HS-27A (cell line): ENCODE measurements at places on chromosomes 12 and 14.
A peak's percentile ranks its signal among the peaks of the same experiment; 100 is the strongest.

- no peak for DNase-seq
Measured at GRCh38 chr12:47730341-47730744, 5.1 kb upstream of the ENDOU start.

GRCh38 chr12:114287821-114288525 lies 118.0 kb downstream of the TBX5 start:
- DNase-seq = no peak

GRCh38 chr12:45828402-45828801 lies 98.9 kb downstream of the ARID2 start:
- DNase-seq = no peak

DNA sequence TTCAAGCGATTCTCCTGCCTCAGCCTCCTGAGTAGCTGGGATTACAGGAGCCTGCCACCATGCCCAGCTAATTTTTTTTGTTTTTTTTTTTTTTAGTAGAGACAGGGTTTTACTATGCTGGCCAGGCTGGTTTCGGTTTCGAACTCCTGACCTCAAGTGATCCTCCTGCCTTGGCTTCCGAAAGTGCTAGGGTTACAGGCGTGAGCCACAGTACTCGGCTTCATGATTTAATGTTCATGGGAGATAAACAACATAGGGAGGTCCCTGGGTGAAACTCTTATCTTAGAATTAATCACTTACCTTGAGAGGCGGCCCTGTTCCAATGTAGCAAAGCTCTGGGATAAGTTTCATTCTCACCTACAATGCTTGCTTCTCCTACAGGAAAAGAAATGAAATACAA lies 48.3 kb downstream of the SEL1L start:
- DNase-seq = no peak

- DNase-seq = no peak
Measured at GRCh38 chr14:32731249-32731648, 207.4 kb upstream of the NPAS3 start.

GRCh38 chr12:56040963-56041551 lies 661 bp upstream of the RPS26 start:
- no peak for DNase-seq

DNA sequence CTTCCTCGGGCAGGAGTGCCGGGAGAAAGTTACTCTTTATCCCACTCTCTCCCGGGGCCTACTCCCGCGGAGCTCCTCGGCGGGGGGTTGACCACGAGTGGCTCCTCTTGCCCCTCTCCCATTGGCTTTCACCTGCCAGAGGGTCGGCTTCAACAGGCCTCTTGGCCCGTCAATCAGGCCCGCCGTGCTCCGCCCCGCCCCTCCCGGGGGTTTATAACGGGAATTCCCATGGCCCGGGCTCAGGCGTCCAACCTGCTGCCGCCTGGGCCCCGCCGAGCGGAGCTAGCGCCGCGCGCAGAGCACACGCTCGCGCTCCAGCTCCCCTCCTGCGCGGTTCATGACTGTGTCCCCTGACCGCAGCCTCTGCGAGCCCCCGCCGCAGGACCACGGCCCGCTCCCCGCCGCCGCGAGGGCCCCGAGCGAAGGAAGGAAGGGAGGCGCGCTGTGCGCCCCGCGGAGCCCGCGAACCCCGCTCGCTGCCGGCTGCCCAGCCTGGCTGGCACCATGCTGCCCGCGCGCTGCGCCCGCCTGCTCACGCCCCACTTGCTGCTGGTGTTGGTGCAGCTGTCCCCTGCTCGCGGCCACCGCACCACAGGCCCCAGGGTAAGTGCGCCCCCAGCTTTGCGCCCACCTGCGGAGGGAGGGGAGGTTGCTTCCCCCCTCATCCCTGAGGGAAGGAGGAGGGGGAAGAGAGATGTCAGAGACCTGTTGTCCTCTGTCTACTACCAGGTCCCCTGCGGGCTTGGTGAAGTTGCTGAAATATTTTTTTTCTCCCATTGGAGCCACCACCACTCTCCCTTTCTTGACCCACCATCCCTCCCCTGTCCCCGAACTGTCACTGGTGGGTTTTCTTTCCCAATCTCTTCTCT lies at the start of gene SMOC1:
SMOC1 (plus strand) TSS at position 242 of the 869 bp plus-strand sequence; CDS start at position 505, 263 bp downstream.
- no peak for DNase-seq

DNA sequence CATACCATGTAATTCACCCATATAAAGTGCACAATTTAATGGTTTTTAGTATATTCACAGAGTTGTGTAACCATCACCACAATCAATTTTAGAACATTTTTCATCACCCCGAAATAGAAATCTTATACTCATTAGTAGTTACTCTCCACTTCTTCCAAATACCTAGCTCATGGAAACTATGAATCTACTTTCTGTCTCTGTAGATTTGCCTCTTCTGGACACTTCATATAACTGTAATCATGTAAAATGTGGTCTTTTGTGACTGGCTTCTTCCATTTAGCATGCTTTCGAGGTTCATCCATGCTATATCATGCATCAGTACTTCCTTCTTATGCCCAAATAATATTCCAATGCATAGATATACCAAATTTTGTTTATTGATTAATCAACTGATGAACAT lies 10.8 kb downstream of the DNAI7 start:
- no peak for DNase-seq

DNA sequence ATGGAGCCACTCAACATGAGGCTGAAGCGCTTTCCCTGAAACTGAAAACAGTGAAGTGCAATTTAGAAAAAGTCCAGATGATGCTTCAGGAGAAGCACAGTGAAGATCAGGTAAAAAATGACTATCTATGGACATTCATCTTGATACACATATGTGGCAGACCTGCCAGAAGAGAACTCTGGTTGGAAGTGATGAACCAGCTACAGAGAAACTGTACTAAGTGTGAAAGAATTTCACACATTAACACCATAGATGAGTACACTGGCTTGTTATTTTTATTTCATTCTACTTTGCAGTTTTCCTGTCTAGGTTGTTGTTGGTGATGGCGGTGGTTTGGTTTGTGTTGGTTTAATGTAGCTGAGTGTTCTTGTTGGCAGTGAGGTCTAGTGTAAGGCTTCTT lies 174.7 kb downstream of the ESR2 start:
- DNase-seq = no peak

GRCh38 chr12:54273981-54274380 lies 5.9 kb downstream of the CBX5 start:
- DNase-seq = no peak

DNA sequence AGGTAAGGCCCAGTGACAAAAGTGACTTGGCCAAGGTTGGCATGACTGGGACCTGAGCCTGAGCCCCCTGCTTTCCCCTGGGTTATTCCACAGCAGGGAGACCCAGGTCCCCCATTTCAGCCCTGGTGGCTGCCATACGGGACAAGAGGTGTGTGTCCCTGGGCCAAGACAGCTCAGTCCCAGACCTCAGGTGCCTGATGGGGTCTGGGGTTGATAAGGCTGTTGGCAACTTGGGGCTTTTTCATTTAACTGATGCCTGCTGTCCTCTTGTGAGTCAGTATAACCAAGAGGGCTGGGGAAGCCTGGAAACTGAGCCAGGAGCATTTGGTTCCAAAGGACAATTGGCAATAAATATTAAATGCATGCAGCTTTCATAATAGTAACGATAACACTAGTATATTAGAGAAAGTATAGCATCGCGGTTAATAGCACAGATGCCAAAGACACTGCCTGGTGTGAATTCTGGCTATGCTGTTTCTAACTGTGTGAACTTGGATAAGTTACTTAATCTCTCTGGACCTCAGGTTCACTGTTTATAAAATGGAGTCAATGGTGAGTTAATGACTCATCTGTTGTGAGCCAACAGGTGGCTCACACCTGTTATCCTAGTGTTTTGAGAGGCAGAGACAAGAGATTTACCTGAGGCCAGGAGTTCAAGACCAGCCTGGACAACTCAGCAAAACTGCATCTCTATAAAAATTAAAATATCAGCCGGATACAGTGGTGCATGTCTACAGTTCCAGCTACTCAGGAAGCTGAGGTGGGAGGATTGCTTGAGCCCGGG lies 898 bp downstream of the SDSL start:
- no peak for DNase-seq

GRCh38 chr14:77364146-77364545 lies 12.7 kb downstream of the TMED8 start:
- DNase-seq = no peak

DNA sequence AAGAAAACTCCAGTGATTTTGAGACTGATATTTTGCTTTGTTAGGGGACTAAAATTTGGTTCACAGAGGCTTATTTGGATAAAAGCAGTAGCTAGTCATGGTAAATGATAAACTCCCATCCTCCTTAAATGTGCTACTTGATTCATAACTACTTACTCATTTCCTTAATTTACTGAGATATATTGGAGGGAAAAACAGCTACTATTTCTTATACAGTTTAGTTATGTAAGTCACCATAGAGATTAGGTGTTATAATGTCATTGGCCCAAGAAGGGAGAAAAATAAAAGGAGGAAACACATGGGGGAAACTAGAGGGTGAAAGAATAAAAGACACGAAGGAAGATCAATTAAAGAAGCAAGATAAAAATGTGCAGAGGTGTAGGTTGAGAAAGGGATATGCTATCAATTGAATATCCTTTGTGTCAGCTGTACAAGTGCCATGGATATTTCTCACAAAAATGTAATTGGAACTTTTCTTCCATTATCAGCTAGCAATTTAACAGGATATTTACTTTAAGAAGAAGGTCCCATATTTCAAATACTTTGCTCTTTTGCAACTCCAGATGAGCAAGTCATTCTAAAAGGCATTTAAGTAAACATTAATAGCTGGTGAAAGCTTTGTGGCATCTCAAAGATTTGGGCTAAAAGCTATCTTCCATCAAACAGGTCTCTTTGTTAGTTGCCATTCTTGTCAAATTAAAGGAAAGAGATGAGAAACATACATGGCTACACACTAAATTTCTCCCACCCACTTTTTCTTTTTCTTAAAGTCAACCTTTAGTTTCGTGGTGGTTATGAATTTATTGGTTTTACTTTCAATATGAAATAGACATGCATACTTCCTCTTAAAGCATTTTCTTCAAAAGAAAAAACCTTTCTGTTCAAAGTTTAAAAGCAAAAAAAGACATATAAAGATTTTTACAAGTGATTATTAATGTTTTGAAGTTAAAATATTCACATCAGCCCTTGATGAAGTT lies 439.5 kb downstream of the CCER1 start:
- DNase-seq = no peak

- DNase-seq = no peak
Measured at GRCh38 chr14:32559590-32559989, 230.5 kb downstream of the AKAP6 start.

- no peak for DNase-seq
Measured at GRCh38 chr12:109553906-109554500, 19.3 kb downstream of the MMAB start.

DNA sequence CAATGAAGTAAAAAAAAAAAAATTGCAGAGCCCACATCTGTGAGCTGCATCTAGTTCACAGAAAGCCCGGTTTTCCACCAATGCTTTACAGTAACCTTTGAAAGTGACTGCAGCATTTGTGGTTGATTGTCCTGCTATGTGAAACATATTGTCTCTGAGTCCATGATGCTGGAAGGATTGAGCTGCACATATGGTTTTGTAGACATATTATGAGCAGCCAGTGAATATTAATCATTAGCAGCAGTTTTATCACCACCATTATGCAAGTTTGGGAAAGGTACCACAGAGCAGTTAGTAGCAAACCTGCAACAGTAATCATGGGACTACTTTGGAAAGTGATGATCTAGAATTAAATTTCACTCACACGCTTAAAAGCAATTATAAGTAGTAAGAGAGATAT lies 151.5 kb upstream of the PRICKLE1 start:
- no peak for DNase-seq

DNA sequence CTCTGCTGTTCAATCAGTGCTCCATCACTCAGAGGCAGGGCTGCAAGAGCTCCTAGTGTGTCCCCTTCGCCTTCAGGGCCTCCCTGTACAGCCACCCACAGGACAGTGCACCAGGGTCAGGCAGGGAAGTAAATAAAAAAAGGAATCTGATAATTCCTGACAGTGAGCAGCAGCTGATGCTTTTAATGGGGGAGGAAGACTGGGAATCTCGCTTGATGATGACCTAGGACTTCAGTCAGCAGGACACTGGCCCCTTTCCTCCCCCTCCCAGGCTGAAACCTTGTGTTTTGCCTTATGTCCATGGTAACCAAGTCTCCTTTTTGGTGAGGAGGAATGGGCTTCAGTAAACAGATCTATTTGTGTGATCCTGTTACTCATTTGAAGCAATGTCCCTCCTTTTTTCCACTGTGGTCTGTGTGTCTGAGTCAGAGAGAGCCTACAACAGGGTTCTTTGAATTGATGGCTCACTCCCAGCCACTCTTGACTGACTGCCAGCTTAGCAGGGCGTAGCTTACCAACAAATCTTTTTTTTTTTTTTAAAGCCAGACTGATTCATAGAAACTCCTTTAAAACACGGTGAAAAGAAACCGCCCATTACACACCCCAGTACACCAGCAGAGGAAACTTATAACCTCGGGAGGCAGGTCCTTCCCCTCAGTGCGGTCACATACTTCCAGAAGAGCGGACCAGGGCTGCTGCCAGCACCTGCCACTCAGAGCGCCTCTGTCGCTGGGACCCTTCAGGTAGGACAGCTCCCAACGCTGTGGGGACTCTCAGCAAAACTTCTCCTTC lies at the start of gene EMP1:
EMP1 (plus strand) TSS at position 597 of the 792 bp plus-strand sequence. CDS start 14,785 bp downstream, outside the sequence.
- DNase-seq = peak; percentile 99

DNA sequence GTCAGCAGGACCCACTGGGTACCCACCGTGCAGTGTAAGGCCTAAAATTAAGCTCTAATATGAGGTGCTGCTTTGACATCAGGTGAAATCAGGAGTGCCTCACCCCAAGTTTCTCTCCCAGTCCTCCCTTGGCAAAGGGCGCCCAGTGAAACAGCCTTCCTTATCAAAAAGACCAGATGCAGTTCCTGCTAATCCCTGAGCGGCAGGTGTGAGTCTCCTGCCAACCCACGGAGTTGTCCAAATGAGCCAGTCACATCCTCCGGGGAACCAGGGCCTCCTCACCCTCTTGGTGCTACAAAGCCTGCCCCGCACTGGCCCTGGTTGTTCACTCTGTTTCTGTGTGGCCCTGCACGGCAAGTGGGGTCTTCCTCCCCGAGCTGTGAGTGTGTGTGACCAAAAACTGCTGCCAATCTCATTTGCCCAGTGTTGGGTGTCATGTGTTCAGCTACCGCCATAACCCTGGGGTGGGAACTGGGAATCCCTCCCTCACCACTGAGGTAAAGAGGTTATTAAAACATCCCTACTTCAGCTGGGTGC lies 20.2 kb upstream of the P2RX4 start:
- no peak for DNase-seq

DNA sequence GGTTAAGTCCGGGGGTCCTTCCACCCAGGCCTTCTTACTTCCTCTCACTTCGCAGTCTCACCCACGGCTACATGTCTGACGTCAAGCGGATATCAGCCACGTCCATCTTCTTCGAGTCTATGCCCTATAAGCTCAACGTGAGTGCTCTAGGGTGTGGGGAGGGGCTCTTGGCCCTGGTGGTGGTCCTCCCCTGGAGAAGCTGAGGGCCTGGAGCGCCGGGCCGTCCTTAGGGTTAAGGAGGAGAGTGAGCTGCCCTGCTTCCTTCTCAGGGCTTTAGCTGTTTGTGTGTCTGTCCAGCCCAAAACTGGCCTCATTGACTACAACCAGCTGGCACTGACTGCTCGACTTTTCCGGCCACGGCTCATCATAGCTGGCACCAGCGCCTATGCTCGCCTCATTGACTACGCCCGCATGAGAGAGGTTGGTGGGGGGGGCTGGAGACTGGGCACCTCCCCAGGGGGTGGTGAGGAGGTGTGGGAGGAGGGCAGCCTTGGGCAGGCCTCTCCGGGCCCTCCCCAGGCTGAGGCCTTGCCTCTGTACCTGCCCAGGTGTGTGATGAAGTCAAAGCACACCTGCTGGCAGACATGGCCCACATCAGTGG lies 2.7 kb downstream of the SHMT2 start:
- DNase-seq = no peak
